CD4-positive, alpha-beta T cell treated with Interleukin-2 at 100 ng/mL for 4 hours (primary cell): ENCODE measurements at places on chromosomes 5 and 9.

DNA sequence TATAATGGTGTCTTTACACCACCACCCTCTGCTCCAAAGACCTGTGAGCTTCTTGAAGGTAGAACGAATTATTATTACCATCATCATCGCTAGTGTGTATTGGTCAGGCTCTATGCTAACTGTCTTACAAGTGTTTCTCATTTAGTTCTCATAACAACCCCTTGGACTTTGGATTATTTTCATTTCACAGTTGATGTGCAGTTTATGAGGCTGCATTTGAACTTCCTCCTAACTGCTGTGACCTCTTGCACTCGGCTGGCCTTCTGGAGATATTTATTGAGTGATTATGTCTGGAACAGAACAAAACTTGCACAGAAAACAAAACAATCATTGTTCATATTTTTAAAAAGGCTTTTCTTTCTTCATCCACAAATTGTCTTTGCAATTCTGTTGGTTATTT, 306.3 kb upstream of the SGCD start:
- DNase-seq: no peak

- DNase-seq: no peak
Measured at GRCh38 chr9:8725635-8726034, 926.1 kb upstream of the DMAC1 start.

DNA sequence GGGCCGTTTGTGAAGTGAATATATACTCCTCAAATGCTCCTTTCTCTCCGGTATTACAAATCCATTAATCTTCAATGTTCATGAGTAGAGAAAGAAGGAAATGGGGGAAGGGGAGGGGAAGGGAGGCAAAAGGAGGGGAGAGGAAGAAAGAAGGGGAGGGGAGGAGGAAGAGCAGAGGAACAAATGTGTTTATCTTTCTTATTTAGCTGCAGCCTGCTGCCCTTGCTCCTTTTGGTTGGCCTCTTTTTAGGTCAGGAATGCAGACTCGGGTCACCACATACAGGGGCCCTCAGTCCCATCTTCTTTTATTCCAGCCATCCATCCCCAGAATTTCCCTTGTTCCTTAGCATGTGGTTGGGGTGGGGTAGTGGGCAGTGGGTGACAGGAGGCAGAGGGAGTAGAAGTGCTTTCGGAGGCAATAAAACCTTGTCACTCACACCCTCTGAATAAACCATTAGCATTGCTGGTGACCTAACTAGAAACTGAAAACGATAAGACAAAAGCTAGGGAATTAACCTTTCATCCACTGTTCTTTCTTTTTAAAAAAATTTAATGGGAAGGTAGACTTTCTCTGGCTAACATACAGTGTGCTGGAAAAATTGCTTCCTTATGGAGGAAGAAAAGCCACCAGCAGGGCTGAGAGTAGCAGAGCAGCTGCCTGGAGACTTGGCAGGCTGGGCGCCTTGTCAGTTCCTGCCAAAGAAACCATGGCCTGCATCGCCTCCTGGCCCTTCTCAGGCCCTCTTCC, 16.8 kb upstream of the PRLR start:
- DNase-seq: no peak

GRCh38 chr5:149633476-149634350, 52.4 kb downstream of the ARHGEF37 start:
- no peak for DNase-seq

DNA sequence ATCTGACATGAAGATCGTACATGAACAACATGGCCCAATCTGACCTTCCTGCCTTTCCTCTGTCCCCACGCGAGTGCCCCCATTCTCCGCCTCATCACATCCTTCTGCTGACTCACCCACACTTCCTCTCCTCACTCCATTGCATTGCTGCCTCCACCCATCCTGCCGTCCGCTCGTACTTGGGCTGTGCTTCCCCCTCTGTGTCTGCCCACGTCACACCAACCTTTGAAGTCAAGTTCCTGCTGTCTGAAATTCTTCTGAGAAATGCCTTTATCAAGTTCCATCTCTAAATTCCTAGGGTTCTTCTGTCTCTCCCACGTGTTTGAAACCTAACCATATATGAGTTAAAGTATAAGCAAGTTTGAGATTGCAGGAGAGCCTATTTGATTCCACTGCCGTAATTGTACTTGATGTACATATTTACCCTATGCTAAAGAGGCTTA, 18.0 kb upstream of the STARD4 start:
- peak; percentile 91 for DNase-seq

DNA sequence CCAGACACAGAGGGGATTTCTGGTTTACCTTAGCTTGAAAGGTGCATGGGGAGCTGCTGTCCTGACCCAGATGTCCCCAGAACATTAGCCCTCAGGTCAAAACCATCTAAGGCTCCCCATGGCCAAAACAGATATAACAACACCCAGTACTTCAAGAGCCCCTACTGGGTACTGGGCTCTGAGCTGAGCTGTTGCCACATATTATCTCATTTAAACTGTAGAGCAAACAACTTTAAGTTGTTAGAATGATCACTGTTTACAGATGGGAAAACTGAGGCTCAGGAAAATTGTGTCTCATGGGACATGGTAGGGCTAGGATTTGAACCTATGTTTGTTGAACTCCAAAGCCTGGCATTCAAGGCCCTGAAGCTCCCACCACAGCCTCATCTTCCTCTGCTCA, 20.6 kb upstream of the SLC25A51 start:
- DNase-seq: no peak

GRCh38 chr9:132032238-132032950, 47.3 kb downstream of the MED27 start:
- DNase-seq: no peak

DNA sequence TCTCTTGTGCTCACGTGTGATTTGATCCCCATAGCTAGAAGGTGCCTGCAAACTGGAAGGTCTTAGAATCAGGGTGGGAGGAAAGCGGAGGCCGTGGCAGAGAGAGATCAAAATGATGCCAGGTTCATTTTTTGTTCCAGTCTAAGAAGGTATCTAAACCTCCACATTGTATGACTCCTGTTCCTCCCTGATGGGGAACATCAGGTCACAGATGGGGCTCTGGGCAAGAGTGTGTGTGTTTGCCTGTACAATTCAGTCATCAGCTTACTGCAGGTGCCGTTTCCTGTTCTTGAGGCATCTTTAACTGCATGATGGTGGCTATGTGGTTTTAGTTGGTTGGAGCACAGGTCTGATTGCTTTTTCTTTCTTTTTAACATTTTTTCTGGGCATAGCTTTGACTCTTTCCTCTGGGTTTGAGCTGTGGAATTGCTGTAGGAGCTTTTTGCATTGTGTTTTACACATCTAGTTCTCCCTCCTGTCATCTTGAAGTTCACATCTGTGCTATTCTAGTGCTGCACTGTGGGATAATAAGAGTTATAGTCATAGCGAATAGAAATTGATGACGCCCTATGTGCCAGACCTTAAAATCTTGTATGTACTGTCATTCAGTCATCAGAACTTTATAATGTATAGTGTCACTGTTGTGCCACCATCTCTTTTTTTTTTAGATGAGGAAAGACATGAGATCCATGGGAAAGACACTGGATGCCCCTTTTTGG, 30.8 kb downstream of the ARHGAP26 start:
- DNase-seq: peak; percentile 58

DNA sequence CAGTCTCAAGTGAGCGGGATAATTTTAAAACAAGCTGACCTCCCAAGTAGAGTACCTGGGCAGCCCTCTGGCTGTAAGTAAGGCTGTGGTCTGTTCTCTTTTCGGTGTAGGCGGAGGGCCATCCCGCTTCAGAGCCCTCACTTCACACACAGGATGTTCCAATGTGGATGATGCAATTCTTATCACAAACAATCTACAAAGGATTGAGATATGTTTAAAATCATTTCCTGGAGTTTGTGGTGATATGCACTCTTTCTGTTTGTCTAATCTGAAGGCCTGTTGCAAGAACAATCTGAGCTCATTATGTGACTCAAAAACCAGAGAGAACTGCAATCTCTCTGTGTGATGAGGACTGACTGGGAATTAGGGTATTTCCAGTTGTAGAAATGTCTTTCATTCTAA, 42.5 kb downstream of the ITGA2 start:
- DNase-seq: peak; percentile 17

GRCh38 chr5:52943285-52943684, 45.9 kb upstream of the ITGA2 start:
- no peak for DNase-seq

DNA sequence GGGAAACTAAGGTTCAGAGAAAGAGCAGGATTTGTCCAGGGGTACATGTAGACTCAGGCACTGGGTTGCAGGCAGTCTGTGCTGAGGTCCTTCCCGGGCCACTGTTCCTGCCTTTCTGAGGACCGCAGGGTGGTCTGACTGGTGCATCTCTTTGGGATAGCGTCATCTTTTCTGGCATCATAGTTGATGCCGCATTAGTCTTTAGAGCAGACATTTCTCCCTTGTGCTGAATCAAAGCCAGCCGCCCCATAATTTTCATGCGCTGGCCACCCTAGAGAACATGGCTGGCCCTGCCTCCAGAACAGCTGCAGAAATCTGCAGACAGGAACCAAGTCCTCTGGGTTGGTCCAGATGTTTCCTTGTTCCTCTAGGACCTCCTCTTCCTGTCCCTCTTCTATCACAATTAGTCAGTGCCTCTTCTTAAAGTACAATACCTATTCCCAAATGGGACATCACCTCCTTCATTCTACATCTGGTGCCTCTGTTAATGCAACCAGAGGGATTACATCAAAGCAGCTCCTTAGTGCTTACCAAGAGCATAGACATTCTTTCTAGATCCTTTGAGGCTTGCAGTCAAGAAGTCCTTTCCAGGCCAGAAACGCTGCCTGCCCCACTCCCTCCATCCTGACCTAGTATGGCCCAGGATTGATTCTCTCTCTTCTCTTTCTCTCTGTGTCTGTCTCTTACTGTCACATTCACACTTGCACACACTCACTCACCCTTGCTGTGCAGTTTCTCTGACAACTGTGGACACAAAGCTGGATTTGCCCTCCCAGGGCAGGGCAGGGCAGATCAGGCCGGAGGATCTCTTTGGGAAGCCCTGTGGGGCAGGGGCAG, 42.0 kb upstream of the ORM1 start:
- DNase-seq: no peak

DNA sequence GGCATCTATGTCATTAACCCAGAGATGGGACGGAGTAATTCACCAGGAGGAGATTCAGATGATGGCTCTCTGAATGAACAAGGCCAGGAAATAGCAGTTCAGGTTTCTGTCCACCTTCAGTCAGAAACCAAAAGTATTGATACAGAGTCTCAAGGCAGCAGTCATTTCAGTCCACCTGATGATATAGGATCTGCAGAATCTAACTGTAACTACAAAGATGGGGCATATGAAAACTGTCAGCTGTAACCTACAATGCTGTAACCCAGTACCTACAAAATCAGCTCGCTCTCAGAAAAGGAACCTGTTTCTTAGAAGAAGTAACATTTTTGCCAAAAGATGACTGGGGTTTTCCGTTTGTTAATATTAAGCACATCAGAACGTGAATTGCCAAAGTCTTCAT, 14.7 kb downstream of the MFAP3 start:
- DNase-seq: no peak

DNA sequence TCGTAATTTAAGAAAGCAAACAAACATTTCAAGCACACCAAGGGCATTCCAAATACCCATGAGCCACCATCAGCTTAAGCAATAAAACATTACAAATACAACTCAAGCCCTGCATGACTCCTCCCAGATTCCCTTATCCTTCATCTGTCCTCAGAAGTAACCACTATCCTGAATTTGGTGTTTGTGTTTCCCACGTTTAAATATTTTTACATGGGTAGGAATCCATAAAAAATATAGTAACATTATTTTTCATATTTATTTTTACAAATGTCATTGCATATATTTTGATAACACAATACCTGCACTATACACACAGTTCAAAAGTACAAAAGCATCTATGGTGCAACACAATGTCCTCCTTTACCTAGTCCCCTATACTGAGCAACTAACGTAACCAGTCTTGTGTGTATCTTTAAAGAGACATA, 6.4 kb downstream of the PRKAA1 start:
- DNase-seq: no peak

GRCh38 chr9:108439947-108440346, 415.8 kb downstream of the ACTL7B start:
- DNase-seq: no peak

- DNase-seq: peak; percentile 41
Measured at GRCh38 chr9:22097707-22098106, 88.6 kb upstream of the CDKN2B start.

DNA sequence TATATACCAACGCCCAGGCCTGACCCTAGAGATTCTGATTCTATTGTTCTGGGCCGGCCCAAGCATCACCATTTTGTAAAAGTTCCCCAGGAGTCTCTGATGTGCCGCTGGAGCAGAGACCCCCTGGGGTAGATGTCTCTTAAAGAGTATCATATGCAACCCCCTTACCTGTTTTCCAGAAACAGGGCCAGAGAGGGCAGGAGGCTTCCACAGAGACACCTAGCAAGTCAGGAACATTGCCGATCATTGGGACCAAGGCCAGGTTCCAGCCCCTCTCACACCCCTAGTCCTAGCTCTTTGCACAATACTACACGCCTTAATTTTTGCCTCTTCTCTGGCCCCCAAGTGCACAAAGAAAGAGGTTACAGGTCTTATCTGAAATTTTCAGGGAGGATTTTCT, 63.8 kb downstream of the TMOD1 start:
- DNase-seq: no peak

- DNase-seq: no peak
Measured at GRCh38 chr5:14319102-14319501, 176.0 kb downstream of the TRIO start.

DNA sequence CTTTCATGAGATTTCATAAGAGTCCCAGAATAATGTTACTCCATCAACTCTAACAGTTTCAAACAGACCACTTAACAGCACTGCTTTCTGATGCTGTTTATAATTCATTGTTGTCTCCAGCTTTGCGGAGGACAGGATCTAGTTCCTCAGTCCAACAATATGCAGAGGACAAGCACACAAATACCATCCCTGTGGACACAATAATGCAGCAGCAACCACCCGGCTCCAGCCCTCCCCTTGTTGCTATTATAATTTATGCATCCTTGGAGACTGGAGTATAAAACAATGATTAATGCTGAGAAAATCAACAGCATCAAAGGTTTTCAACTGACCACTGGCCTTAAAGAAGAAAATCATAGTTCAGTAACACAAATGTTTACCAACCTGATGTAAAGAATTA, 108.3 kb downstream of the DENND1A start:
- DNase-seq: no peak

DNA sequence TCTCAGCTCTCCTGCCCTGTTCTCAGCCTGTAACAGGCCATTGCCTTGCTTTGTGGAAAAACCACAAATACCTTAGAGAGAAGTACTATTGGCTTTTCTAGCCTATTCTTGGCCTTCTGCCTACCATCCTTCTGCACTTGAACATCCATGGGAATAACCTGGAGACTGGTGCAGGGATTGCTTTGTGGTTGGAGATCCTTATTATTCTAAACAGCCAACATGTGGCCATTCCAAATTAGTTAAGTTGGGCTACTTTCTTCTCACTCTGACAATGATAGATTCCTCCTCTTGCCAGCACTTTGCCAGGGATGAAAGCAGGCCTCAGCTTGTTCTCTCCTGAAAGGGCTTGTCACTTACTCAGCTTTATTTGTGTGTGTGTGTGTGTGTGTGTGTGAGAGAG, 240.4 kb downstream of the GLIS3 start:
- DNase-seq: no peak

- no peak for DNase-seq
Measured at GRCh38 chr5:66281294-66281693, 137.2 kb downstream of the SREK1 start.

- no peak for DNase-seq
Measured at GRCh38 chr9:8429157-8429556, 629.6 kb upstream of the DMAC1 start.

GRCh38 chr5:130875656-130876055, 289.4 kb downstream of the HINT1 start:
- DNase-seq: no peak
